ENCODE measurements at places on chromosomes 1 and 21.

GRCh38 chr1:107058245-107059032, 2.0 kb downstream of the PRMT6 start:
- peak; percentile 33 for DNase-seq

GRCh38 chr21:35005560-35006224, 43.4 kb downstream of the RUNX1 start:
- no peak for DNase-seq

DNA sequence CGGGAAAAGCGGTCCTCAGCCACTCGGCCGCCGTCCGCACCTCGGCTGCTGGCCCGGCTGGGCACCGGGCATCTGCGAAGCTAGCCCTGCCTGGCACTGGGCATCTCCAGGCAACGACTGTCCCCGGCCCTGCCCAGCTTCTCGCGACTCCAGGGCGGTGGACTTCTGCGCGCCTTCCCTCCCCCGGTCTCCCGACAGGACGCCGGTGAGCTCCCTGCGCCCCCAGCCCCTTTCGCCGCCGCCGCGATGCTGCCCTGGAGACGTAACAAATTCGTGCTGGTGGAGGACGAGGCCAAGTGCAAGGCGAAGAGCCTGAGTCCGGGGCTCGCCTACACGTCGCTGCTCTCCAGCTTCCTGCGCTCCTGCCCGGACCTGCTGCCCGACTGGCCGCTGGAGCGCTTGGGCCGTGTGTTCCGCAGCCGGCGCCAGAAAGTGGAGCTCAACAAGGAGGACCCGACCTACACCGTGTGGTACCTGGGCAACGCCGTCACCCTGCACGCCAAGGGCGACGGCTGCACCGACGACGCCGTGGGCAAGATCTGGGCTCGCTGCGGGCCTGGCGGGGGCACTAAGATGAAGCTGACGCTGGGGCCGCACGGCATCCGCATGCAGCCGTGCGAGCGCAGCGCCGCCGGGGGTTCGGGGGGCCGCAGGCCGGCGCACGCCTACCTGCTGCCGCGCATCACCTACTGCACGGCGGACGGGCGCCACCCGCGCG, 514 bp downstream of the FAM43B start:
- DNase-seq: peak; percentile 51

- DNase-seq: peak; percentile 9
Measured at GRCh38 chr21:28781602-28782276, 210.9 kb downstream of the LTN1 start.

GRCh38 chr1:2914702-2915101, 106.6 kb upstream of the ACTRT2 start:
- no peak for DNase-seq

- DNase-seq: no peak
Measured at GRCh38 chr21:28148400-28149064, 844.1 kb downstream of the LTN1 start.

- DNase-seq: no peak
Measured at GRCh38 chr1:47104816-47105215, 32.4 kb upstream of the CYP4A22 start.

DNA sequence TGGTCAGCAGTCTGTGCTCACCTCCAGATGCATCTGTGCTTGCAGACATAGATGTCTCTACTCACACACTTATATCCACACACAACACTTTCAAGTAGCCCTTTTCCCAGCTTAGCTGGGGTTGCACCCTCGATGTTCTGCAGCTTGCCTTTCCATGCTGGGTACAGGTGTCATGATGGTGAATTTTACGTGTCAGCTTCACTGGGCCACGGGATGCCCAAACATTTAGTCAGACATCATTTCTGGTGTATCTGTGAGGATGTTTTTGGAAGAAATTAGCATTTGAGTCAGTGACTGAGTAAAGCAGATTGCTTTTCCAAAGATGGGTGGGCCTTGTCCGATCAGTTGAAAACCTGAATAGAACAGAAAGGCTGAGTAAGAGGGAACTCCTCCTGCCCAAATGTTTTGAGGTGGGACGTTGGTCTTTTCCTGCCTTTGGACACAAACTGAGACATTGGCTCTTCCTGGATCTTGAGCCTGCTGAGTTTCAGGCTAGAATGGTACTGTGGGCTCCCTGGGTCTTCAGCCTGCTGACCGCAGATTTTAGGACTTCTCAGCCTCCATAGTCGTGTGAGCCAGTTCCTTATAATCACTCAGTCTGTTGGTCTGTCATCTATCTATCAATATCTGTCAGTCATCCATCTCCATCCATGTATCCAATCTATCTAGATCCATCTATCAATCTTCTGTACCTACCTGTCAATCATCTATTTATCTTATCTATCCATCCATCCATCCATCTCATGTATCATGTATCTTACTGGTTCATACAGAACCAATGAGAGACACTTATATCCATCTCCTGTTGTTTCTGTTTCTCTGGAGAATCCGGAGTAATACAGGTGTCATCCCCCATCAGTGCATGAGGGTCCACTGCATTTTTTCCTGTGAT, 12.7 kb upstream of the OBSCN start:
- no peak for DNase-seq

- DNase-seq: peak; percentile 37
Measured at GRCh38 chr1:182595641-182596240, 6.7 kb upstream of the RNASEL start.

- no peak for DNase-seq
Measured at GRCh38 chr21:42216726-42217572, 2.0 kb upstream of the ABCG1 start.

DNA sequence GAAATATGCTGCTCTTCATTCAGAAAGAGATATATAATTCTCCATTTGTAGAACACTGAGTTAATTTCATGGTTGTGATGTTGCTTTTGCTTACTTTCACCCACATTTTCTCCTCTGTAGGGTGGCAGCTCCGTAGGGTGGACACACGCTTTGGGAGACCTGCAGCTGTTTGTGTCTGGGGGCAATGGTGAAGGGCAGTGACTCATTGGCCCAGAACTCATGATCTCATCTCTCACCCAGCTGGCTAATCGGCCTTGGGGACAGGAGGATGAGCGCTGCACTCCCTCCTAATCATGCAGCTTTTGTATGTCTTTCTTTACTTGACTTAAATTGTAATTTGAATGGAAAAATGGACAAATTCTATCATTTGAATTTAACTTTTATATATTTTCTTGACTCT, 9.6 kb downstream of the DISC1 start:
- no peak for DNase-seq

DNA sequence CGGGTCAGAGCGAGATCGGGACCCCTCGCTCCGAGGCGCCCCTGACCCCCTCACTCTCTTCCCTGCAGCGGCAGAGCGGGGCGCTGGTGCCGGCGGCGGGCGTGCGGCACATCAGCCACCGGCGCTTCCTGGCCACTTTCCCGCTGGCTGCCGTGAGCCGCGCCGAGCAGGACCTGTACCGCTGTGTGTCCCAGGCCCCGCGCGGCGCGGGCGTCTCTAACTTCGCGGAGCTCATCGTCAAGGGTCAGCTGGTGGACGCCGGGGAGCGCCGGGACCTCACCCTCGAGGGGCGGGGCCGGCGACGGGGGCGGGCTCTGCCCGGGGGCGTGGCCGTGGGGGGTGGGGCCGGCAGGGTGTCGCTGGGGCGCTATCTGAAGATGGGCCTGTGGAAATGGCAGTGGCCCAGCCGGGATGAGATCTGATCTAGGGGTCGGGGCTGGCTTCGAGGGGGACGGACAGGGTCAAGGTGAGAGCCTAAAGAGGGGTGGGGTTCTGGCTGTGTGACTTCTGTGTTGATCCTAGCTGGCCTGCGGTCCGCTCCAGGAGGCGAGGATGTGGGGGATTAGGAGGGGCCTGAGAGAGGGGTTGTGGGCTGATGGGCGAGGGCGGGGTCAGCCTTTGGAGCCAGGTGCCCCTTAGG, 23.6 kb downstream of the PTPRU start:
- no peak for DNase-seq

- DNase-seq: no peak
Measured at GRCh38 chr1:65820983-65821382, 28.3 kb downstream of the PDE4B start.

DNA sequence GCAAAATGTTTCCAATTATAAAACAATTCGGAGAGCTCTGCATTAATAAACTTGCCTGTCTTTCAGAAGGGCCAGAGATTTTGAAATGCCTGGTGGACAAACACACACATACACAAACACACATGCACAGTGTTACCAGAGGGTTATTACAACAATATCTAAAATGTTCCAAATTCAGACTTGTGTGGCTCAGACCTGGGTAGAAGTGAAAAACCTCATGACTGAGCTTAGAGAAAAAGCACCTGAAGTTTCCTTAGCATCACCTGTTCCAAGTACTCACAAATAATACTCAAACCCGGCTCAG, 247.9 kb downstream of the FOXD2 start:
- DNase-seq: no peak

- no peak for DNase-seq
Measured at GRCh38 chr1:180211156-180211859, 18.8 kb upstream of the LHX4 start.

- DNase-seq: peak; percentile 94
Measured at GRCh38 chr1:10682449-10683309, 113.8 kb downstream of the CASZ1 start.

- no peak for DNase-seq
Measured at GRCh38 chr1:30012455-30013440, 710.6 kb downstream of the MATN1 start.

DNA sequence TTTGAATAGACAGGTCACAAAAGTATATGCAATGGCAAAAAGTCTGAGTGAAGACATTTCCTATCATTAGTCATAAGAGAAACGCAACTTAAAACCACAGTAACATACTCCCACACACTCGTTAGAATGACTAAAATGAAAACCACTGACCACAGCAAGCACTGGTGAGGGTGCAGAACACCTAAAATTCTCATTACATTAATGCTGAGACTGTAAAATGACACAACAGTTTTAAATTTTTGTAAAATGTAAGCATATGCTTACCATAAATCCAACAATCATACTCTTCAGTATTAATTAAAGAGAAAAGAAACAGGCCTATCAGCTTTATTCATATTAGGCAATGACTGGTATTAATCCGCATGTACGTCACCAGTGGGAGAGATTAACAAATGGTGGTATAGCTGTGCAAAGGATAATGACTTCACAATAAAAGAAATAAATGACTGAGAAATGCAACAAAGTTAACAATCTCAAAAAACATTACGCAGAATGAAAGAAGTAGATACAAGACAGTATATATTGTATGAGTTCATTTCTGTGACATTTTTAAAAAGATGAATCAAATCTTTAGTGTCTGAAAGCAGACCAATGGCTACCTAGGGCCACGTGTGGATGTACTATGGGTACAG, 253.5 kb downstream of the AKT3 start:
- DNase-seq: no peak

GRCh38 chr1:100575406-100575805, 37.5 kb downstream of the GPR88 start:
- no peak for DNase-seq

GRCh38 chr1:39996396-39997004, 41.6 kb downstream of the MFSD2A start:
- no peak for DNase-seq

DNA sequence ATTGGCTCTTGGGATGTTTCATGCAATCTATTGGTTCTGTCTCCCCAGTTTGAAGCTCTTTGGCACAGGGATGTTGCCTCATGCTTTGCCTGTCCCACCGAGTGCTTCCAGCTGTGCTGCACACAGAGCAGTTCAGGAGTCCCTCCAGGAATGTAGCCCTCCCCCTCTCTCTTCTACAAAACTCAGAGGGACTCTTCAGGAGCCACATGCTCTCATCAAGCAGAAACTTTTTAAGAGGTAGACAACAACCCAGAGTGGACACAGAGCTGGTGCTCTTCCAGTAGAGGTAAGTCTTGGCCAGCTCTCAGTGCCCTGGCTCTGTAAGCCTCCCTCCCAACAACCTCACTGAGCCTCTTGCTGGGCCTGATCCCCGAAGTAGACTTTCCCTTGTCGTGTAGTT, 11.6 kb upstream of the ZNF697 start:
- no peak for DNase-seq

GRCh38 chr1:22207511-22208267, 64.8 kb upstream of the WNT4 start:
- peak; percentile 93 for DNase-seq

DNA sequence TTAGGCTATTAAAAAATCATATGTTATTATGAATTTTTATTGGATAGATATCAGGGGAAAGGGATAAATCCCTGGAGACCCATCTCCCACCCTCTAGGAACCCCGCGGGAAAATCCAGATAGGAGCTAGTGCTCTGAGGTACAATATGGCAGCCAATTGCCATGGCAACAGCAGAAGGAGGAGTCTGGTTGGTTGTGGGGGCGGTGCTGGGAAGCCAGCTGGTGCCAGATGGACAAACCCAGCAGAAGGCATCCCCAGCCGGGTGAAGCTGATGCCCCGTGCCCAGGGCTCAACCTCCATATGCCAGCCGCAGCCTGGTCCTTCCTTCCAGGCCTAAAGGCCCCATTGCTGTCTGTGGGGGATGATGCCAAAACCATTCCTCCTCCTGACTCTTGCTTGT, 38.3 kb downstream of the RHBG start:
- DNase-seq: peak; percentile 91

DNA sequence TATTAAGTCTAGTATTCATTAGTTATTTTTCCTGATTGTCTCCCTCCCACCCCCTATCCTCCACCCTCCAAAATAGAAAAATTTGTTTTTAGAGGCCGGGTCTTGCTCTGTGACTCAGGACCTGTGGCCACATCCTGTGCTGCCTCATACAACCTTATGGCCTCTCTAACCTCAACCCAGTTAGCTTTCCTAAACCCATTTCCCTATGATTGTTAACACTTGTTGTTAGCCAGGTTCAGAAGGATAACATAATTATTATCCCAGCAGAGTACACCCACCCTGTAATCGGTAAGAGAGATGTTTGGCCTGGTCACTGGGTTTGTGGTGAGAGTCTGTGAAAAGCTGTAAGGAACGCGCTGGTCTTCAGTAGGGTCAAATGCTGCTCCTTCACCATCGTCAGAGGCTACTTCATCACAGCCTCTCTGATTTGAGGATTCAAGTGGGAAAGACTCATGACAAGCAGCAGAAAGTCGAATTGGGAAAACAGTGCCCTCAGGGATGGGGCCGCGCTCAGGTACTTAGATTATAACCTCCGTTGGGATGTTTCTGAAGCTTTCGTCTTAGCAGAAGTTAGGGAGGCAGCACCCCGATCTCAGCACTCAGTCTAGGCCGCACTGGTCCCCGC, 35.9 kb upstream of the HMGN1 start:
- DNase-seq: no peak

- no peak for DNase-seq
Measured at GRCh38 chr1:98931128-98931835, 73.4 kb downstream of the PLPPR5 start.

- DNase-seq: no peak
Measured at GRCh38 chr1:238606896-238607295, 716.2 kb upstream of the ZP4 start.
